Type B pancreatic cell (in vitro differentiated cells): ENCODE measurements at places on chromosomes 3 and 15. TPM values are rescaled to one million over a fixed set of nuclear protein-coding genes. Genes with fewer than 3 reads are reported as not detected.
A peak's percentile ranks its signal among the peaks of the same experiment; 100 is the strongest.

DNA sequence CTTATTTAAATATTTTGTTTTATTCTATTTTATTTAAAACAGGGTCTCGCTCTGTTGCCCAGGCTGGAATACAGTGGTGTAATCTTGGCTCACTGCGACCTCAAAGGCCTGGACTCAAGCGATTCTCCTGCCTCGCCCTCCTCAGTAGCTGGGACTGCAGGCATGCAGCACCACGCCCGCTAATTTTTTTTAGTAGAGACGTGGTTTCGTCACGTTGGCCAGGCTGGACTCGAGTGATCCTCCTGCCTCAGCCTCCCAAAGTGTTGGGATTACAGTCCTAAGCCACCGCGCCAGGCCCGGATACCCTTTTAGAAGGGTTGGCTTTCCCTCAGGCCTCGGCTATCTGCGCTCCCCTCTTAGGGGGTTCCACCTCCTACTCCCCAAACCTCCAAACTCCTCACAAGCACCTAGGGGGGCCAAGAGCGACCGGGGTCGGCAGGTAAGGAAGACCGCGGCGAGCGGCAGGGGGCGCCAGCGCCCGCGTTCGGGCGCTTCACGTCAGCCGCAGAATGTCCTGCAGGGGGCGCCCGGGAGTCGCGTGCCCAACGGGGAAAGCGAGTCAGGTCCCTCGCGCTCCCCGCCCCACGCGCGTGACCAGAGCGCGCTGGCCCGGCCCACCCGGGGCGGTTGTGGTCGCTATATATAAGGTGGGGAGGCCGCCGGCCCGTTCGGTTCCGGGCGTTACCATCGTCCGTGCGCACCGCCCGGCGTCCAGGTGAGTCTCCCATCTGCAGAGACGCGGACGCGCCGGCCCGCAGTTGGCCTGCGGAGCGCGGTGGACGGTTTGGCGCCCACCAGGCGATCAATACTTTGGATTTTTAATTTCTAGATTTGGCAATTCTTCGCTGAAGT, 51.8 kb upstream of the GATM start:
- H3K27me3 ChIP-seq: peaks cover 28% of the 10 kb centered on the region
- H3K4me1 ChIP-seq: peaks cover 4% of the 10 kb centered on the region
- no peak overlapping the region for H3K27ac ChIP-seq
- peak overlapping the region; percentile 75 for H3K4me3 ChIP-seq

GRCh38 chr3:198030125-198030524, 70.1 kb downstream of the LMLN start:
- H3K27me3 ChIP-seq: no peaks in the 10 kb centered on the region
- DNase-seq: no peak
- peaks cover 14% of the 10 kb centered on the region for H3K4me1 ChIP-seq
- no peak overlapping the region for H3K27ac ChIP-seq

GRCh38 chr3:134827213-134827612, 32.2 kb downstream of the EPHB1 start:
- H3K4me1 ChIP-seq: no peaks in the 10 kb centered on the region
- H3K27ac ChIP-seq: no peak overlapping the region
- no peak for DNase-seq

DNA sequence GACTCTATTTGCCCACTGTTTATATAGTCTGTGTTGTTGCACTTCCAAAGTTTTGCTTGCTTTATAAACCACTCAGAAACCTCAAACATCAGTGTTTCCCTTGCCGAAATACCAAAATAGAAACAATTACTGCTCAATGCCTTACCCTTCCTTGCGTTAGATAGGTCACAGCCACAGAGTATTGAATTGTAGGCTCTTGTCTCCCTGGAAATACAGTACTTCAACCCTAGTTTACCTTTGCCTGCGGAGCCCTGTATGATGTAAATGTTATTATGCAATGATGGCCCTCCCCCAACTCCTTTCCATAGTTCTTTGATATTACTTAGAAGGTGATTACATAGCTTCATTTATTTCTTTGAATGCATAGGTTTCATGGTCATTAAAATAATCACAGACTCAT, 44.2 kb downstream of the SOX2 start:
- no peaks in the 10 kb centered on the region for H3K27me3 ChIP-seq
- no peak overlapping the region for H3K27ac ChIP-seq
- peaks cover 33% of the 10 kb centered on the region for H3K4me1 ChIP-seq
- H3K36me3 ChIP-seq: no peaks in the 10 kb centered on the region
- no peak for DNase-seq

DNA sequence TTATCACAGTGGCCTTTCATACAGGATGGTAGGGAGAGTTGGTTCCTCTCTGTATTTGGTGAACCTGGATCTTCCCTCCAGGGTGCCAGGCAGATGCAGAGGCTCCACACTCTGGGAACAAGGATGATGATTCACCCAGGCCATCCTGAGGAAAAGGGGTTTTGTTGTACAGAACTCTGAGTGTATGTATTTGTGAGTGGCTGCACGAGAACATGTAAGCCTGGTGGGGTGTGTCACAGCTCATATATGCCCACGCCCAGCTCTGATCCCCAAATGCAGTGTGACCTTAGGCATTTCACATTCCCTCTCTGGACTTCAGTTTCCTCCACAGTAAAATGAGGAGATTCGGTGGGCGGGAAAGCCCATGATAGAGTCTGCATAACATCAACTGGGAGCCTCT, 11.6 kb upstream of the CILP start:
- no peak for DNase-seq
- no peaks in the 10 kb centered on the region for H3K27me3 ChIP-seq
- no peak overlapping the region for H3K4me3 ChIP-seq
- no peaks in the 10 kb centered on the region for H3K36me3 ChIP-seq
- H3K27ac ChIP-seq: no peak overlapping the region
- no peaks in the 10 kb centered on the region for H3K4me1 ChIP-seq

DNA sequence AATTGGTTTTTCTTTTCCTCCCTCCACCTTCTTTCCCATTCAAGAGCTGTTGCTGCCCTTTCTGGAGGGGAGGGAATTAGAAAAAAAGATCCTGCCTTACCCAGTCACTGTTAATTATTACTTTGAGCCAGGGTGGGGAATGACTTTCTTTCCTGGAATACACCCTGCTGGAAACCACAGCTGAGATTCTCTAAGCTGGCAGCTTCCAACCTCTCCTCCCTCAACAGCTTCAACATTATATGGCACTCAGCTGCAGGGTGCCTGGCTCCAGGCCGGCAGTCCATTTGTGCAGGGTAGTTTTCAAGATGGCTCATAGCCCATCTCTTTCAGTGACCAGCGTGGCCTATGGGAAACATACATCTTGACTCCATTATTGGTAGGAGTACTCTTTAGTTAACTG, 105.8 kb downstream of the UBE3A start:
- DNase-seq: no peak
- H3K36me3 ChIP-seq: peaks cover 61% of the 10 kb centered on the region
- H3K27ac ChIP-seq: no peak overlapping the region
- no peaks in the 10 kb centered on the region for H3K27me3 ChIP-seq

DNA sequence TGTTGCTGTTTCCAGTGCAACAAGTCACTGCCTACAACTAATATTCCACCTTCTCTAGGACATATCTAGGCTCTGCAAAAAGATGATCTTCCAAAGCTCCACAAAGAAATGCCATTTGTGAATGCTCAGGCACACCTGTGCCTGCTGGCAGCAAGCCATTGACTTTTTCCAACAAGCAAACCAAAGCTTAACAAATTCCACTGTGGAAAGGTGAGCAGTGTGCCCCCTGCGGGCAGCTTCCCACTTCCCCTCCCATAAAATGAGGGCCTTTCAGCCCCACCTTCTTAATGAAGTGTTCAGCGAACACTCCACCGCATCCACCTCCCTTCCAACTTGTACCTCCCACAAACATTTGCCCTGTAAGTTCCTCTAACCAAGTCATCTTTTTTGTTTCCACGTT, 157.5 kb upstream of the SLC24A5 start:
- H3K4me1 ChIP-seq: peaks cover 14% of the 10 kb centered on the region
- no peak for DNase-seq
- H3K27me3 ChIP-seq: peaks cover 2% of the 10 kb centered on the region
- no peak overlapping the region for H3K4me3 ChIP-seq

GRCh38 chr15:80777137-80777536, 2.0 kb upstream of the CEMIP start:
- no peak for DNase-seq
- no peaks in the 10 kb centered on the region for H3K36me3 ChIP-seq
- peaks cover 32% of the 10 kb centered on the region for H3K27me3 ChIP-seq
- H3K4me1 ChIP-seq: peaks cover 20% of the 10 kb centered on the region

DNA sequence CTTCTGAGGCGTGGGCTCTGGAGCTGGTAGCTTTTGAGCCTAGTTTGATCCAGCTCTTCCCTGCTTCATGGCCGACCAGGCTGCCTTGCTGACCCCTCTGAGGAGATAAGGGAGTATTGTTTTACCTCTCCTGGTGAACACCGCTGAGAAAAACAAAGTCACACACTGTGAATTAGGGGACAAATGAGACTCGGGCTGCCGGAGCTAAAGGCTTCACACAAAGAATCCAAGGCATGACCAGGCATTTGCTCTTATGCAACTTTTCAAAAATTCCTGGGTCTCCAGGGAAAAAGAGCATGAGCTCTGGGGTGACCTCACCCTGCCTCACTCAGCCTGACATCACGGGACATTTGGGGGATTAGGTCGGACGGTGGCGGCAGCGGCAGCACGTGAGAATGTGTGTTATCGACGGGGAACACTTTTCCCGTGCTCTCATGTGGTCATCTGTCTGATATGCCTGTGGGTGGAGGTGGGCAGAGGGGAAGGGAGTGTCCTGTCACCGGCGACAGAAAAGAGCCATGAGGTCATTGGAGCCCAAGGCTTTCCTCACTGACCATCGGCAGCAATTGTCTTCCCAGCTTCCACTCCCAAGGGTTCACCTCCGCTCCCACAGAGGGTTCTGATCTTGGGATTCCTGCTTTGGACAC, 61.0 kb downstream of the TMEM44 start:
- H3K27me3 ChIP-seq: peaks cover 18% of the 10 kb centered on the region
- peak overlapping the region; percentile 93 for H3K27ac ChIP-seq
- no peak for DNase-seq
- H3K4me1 ChIP-seq: peaks cover 39% of the 10 kb centered on the region
- no peaks in the 10 kb centered on the region for H3K36me3 ChIP-seq
- H3K4me3 ChIP-seq: peak overlapping the region; percentile 52

- no peaks in the 10 kb centered on the region for H3K27me3 ChIP-seq
- H3K36me3 ChIP-seq: no peaks in the 10 kb centered on the region
- peaks cover 5% of the 10 kb centered on the region for H3K4me1 ChIP-seq
- no peak for DNase-seq
Measured at GRCh38 chr3:151210676-151211381, 7.8 kb upstream of the GPR171 start.

- H3K4me1 ChIP-seq: no peaks in the 10 kb centered on the region
- H3K36me3 ChIP-seq: no peaks in the 10 kb centered on the region
- no peak overlapping the region for H3K27ac ChIP-seq
- no peak overlapping the region for H3K4me3 ChIP-seq
- no peak for DNase-seq
Measured at GRCh38 chr3:104855702-104856101, 511.0 kb upstream of the ALCAM start.

DNA sequence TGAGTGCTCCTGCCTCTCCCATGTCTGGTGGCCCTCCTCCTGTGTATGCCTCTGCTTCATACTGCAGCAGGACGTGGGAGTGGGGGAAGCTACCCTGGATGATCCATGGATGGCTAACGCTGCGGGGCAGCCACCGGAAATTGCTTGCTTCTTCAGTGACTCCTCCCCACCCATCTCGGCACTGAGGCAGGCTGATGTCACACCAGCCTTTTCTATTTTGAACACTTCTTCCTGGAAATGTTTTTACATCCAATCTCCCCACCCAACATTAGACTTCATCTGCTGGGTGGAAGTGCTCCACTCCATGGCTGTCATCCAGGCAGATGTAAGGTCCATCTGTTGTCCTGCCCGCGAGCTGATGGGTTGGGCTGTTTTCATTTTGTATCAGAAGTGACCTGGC, 58.9 kb upstream of the MUC13 start:
- H3K27me3 ChIP-seq: no peaks in the 10 kb centered on the region
- peaks cover 8% of the 10 kb centered on the region for H3K36me3 ChIP-seq
- H3K4me3 ChIP-seq: no peak overlapping the region
- H3K4me1 ChIP-seq: peaks cover 12% of the 10 kb centered on the region
- DNase-seq: no peak

DNA sequence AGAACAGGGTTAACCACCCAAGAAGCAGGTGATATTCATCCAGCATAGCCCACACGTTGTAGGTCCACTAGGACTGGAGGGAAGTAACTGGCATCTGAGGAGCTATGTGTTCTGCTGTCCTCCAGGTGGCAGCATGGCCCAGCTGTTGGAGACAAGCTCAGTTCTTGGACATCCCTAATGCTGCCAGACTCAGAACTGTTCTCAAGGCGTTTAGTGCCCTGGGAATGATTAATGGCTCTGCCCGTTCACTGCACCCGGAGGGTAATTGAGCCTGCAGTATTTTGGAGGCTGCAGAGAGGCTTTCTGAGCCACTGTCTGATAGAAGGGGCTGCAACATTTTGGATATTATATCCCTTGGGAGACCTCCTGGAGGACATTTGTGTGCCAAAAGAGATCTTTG, 521.3 kb upstream of the SEMA6D start:
- DNase-seq: peak; percentile 84
- peaks cover 15% of the 10 kb centered on the region for H3K4me1 ChIP-seq
- no peak overlapping the region for H3K27ac ChIP-seq
- H3K36me3 ChIP-seq: no peaks in the 10 kb centered on the region
- H3K4me3 ChIP-seq: peak overlapping the region; percentile 21

GRCh38 chr3:13385373-13385965, 34.7 kb downstream of the NUP210 start:
- H3K4me1 ChIP-seq: peaks cover 9% of the 10 kb centered on the region
- no peak for DNase-seq
- no peaks in the 10 kb centered on the region for H3K27me3 ChIP-seq
- peaks cover 4% of the 10 kb centered on the region for H3K36me3 ChIP-seq
- no peak overlapping the region for H3K4me3 ChIP-seq
- H3K27ac ChIP-seq: no peak overlapping the region

DNA sequence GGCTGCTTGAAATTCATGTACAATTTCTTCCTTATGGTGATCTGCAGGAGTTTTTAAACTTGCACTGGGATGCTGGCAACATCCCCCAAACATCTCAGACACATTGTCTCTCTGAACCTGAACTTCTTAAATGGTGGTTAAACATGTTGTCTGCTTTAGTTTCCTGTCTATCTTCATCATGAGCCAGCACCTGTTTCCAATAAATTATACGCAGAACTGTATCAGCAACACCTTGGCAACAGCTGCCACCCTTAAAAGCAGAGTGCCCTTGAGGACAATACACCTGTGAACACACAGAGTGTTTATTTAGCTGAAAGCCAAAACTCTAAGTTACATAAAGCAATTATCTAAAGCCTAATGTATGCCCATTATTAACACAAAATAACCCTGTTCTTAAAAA, 242.9 kb downstream of the WNT5A start:
- H3K36me3 ChIP-seq: no peaks in the 10 kb centered on the region
- no peak for DNase-seq
- H3K4me3 ChIP-seq: no peak overlapping the region
- H3K27me3 ChIP-seq: peaks cover 3% of the 10 kb centered on the region

The SHC4 gene
- 2.1 and 4.5 TPM in 2 replicates for total RNA-seq

The C3orf85 gene
- total RNA-seq: 2.3 and 6.8 TPM in 2 replicates

The CDC25A gene
- total RNA-seq: 13.0 and 28.0 TPM in 2 replicates

The ARHGEF26 gene
- total RNA-seq: 7.8 and 12.7 TPM in 2 replicates

The GPR171 gene
- not detected in 2 replicates for total RNA-seq

The CCDC174 gene
- 20.7 and 23.2 TPM in 2 replicates for total RNA-seq

The HRG gene
- total RNA-seq: not detected in 2 replicates

The CATSPER2 gene
- total RNA-seq: 5.1 and 9.1 TPM in 2 replicates

The LRRC49 gene
- total RNA-seq: 6.7 and 13.4 TPM in 2 replicates

The NEDD4 gene
- total RNA-seq: 19.6 and 21.1 TPM in 2 replicates

The IL17RE gene
- total RNA-seq: 13.6 and 24.3 TPM in 2 replicates
